CD4-positive, alpha-beta T cell treated with Interleukin-17A for 4 hours (primary cell): ENCODE measurements at places on chromosomes 4 and X.

DNA sequence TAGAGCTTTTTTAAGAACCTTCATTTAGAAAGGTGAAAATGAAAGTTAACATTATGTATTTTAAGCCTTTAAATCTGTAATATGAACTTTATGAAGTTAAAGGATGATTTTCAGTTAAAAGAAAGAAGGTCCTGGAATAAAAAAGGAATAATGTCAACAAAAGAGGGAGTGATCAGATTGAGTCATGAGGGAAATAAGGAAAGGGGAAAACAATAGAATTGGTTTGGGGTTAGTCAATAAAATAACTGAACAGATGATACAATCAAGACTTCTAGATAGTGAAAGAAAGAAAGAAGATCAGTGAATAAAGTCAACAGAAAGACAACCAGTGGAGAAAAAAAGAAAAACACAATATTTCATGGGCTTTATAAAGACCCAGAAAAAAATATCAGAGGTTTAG is 291.6 kb upstream of the ARSJ start:
- DNase-seq = no peak

GRCh38 chrX:48589482-48590162 is 7.7 kb upstream of the WDR13 start:
- DNase-seq = no peak

GRCh38 chrX:16718824-16719333 is 533 bp upstream of the SYAP1 start:
- no peak for DNase-seq

DNA sequence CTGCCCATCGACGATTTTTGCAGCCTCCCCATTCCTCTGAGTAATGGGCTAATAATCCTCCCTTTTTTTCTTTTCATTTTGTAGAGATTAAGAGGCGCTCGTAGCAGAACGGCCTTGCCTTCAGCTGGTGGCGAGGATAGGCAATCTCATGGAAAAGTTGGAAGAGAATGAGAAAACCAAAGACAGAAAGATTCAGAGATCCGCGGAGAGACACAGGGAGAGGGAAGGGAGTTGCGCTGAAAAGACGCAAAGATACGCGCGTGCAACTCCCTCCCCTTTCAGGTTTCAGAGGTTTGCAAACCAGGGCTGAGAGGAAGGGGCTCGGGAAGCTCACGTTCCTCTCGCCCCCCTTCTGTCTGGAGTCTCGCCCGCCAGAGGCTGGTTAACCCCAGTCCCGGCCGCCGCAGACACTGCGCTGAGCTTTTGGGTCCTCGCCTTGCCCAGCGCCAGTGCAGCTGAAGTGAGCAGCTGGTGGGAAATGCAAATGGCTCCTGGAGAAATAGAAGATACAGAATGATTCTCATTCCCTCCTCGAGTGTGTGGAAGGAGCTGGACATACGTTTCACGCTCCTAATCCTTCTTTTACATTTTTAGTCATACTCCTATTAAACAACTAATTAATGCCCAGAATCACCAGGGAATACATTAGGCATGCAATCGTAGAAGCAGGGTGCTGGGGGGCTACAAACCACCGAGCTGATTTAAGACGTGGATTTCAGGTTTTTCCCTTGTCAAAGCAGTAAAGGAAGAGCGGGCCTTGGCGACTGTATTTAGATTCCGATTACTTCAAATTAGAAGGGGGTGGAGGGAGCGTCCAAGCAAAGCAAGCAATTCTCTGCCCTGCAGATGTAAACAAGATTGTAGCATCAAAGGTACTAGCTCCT is 16.6 kb upstream of the PITX2 start:
- DNase-seq = no peak

DNA sequence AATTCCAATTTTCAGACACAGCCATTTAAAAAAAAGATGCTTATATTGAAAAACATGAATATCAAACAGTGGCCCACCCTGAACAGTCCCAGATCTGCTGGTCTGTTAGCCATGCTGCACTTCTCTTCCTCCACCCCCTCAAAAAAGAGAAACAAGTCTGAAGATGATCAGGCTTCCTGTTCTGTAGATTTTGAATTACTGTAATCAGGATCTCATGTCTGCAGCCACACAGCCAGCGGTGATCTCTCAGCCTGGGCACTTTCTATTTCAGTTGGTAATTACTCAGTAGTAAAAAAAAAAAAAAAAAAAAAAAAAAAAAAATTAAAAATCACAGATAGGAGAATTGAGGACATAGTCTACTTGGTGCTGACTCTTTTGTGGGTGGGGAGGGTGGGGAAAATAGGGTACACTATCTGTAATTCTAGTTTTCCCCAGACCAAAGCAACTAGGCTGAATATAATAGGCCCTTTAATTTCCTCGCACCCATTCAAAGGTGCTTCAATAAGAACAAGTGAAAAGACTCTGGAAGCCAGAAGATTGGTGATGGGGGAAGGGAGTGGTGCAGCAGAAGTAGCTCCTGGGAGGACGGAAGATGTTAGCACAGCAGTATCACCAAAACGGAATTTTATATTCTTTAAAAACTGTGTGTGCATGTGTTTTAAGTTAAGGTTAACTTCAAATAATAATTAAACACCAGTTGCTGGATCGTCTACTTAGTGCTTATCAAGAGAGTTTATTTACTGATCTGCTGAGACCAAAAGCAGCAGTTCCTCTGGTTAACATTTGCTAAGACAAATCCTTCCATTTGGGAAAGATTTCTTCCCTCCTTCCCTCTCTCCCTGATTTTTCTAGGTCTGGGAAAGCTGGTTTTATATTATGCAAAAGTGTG is 47.0 kb downstream of the SPRY1 start:
- DNase-seq = peak; percentile 12

- DNase-seq = peak; percentile 54
Measured at GRCh38 chr4:155758481-155759371, at the start of gene GUCY1B1. TSS of gene GUCY1B1 (plus strand) at chr4:155759021. CDS start at chr4:155759141, 120 bp downstream.

DNA sequence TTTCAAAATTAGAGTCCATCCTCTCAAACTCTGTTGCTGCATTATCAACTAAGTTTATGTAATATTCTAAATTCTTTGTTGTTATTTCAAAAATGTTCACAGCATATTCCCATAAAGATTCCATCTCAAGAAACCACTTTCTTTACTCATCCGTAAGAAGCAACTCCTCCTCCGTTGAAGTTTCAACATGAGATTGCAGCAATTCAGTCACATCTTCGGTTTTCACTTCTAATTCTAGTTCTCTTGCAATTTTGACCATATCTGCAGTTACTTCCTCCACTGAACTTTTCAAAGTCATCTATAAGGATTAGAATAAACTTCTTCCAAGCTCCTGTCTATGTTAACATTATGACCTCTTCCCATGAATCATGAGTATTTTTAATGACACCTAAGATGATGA is 216.6 kb upstream of the SLC7A11 start:
- no peak for DNase-seq

- DNase-seq = no peak
Measured at GRCh38 chr4:105274504-105274903, 127.8 kb downstream of the TET2 start.

- no peak for DNase-seq
Measured at GRCh38 chr4:40134206-40134917, 62.5 kb upstream of the RHOH start.

DNA sequence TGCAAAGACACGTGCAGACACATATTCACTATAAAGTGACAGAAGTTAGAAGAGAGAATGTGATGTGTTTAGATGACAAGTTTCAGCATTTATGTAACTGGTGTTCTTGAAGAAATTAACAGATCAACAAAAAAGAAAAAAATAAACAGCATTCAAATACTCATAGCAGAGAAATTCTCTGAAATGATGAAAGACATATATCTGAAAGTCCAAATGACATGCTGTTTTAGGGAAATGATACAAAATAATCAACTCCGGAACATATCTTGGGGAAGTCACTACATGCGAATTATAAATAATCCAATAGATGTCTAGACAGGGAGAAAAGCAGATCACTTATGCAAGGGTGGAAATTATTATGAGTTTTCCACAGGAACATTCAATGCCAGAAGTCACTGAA is 146.0 kb downstream of the SPANXN4 start:
- no peak for DNase-seq

DNA sequence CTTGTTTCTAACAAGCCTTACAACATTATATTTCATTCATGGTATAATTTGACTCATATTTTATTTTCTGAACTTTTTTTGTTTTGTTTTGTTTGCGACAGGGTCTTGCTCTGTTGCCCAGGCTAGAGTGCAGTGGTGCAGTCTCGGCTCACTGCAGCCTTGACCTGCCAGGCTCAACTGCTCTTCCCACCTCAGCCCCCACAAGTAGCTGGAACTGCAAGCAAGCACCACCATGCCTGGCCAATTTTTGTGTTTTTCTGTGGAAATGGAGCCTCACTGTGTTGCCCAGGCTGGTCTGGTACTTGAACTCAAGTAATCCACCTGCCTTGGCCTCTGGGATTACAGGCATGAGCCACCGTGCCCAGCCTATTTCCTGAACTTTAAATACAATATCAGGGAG is 42.5 kb downstream of the GRID2 start:
- no peak for DNase-seq

GRCh38 chrX:100895365-100896075 is 21.4 kb upstream of the NOX1 start:
- peak; percentile 24 for DNase-seq

DNA sequence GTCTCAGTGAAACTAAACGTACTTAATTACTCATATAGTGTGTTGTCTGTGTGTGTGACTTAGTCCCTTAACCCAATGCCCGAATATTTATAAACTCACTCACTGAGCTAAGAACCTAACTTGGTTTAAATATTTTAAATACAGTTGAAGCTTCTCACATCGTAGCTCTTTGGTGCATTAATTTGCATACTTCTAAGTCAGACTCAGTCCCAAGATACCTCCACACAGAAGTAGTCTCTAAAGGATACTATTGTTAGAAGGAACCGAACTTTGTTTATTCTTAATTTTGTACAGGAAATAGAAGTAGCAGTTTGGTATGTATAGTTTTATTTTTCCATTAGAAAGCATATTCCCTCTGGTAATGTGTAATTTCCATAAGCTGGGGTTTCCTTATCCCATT is 54.0 kb upstream of the NKAP start:
- no peak for DNase-seq

DNA sequence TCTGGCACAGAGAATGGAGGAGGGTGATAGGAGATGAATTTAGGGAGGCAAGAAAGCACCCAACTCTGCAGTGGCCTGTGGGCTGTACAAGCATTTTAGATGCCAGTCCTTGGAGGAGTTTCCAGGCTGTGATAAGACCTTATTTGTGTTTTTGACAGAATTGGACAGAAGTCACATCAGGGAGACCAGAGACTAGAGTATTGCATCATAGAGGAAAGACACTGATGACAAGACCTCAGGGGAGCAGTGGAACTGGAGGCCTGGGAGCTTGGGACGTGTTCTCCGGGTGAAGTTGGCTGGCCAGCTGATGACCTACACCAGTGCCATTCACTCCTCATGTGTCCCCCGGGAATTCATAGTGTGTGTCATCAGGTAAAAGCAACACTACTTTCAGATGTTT is 284.0 kb upstream of the ZFP42 start:
- no peak for DNase-seq

GRCh38 chr4:158444621-158445020 is 77.1 kb upstream of the RXFP1 start:
- no peak for DNase-seq

- no peak for DNase-seq
Measured at GRCh38 chr4:138522366-138522765, 280.2 kb upstream of the SLC7A11 start.

DNA sequence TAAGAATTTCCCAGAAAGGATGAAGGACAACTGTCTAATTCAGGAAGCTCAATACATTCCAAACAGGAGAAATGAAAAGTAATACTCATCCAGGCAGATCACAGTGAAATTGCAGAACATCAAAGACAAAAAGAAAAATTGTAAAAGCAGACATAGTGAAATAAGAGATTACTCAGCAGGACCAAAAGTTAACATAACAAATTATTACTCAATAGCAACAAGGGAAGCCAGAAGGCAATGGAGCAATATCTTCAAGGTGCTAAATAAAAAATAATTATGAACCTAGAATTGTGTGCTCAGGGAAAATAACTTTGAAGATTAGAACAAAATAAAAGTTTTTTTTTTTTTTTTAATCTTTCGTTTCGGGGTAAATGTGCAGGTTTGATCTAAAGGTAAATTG is 30.5 kb upstream of the ENPP6 start:
- DNase-seq = no peak

- DNase-seq = no peak
Measured at GRCh38 chr4:53573696-53574095, 17.6 kb downstream of the LNX1 start.

DNA sequence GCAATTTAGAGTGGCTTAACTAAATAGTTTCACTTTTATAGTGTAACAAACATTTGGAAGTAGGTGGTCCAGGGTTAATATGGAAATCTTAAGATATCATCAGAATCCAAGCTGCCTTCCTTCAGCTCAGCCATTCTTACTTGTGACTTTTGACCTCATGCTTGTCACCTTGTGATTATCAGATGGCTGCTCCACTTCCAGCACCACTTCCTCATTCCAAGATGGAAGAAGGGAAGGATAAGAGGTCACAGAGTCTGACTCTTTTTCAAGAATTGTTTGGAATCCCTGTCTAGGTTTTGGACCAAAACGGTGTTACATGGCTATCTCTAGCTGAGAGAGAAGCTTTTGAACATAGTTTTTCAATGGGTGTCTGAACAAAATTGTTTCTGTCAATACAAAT is 39.9 kb downstream of the MTTP start:
- no peak for DNase-seq

- DNase-seq = no peak
Measured at GRCh38 chrX:112851806-112852205, 11.2 kb upstream of the AMOT start.

GRCh38 chr4:137587796-137588195 is 55.5 kb upstream of the PCDH18 start:
- no peak for DNase-seq

DNA sequence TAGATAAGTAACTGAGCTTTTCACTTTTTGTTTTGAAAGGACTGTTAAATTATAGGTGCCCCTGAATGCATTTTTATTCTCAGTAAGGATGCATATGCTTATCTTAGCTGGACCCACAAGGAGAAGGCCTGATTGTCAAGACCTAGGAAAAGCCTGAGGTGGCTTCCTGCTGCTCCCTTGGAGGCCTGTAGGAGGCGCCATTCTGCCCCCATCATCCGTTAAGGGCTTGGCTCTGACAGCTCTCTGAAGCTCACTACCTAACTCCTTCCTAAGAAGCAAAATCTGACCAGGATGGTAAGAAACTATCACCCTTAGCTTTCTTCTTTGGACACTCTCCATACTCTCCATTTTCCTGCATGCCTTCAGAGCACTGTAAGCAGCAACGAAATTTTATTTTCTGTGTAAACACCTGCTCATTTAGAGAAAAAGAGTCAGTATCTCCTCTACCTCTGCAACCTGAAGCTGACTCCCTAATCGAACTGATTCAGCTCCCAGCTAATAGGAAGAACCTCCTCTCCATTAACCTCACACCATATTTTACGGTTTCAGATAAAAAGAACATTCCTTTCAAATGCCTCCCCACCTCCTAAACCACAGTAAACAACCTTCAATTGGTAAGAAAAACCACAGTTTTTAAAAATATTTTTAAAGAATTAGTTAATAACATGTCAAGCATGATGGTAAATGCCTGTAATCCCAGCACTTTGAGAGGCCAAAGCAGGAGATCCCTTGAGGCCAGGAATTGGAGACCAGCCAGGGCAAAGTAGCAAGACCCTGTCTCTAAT is 73.4 kb upstream of the EDNRA start:
- no peak for DNase-seq
